ENCODE measurements at places on chromosomes 6 and 20. TPM values are rescaled to one million over a fixed set of nuclear protein-coding genes. Genes with fewer than 3 reads are reported as not detected.

C6orf120 gene
- 62.6 TPM for total RNA-seq

VNN1 gene
- total RNA-seq = not detected

FAM83B gene
- 8.4 TPM for total RNA-seq

LHFPL5 gene
- total RNA-seq = not detected

METTL24 gene
- total RNA-seq = 25.8 TPM

UST gene
- 2.5 TPM for total RNA-seq

GPR63 gene
- total RNA-seq = 0.29 TPM
